Endodermal cell (in vitro differentiated cells): ENCODE measurements at places on chromosomes 2 and 18. TPM values are rescaled to one million over a fixed set of nuclear protein-coding genes. Genes with fewer than 3 reads are reported as not detected.

Gene TMEM247
- total RNA-seq: not detected in 3 replicates

Gene CTLA4
- total RNA-seq: not detected in 3 replicates

Gene ARHGAP28
- total RNA-seq: 110 to 125 TPM (median 112 TPM) in 3 replicates

Gene ITGA4
- 2.3 and 2.4 TPM in 2 replicates for total RNA-seq

Gene CYP27C1
- total RNA-seq: 3.6 and 4.4 TPM in 2 replicates

Gene FBXO36
- 5.2 and 6.7 TPM in 2 replicates for total RNA-seq

Gene FBXO15
- total RNA-seq: 0.77 and 1.3 TPM in 2 replicates

Gene ACTG2
- total RNA-seq: 1.6 and 3.1 TPM in 2 replicates

Gene EML6
- 1.4 and 1.7 TPM in 2 replicates for total RNA-seq

Gene TMEFF2
- total RNA-seq: not detected in 3 replicates

Gene TFCP2L1
- total RNA-seq: 3.0 and 4.3 TPM in 2 replicates

Gene ARHGEF4
- 48.9 and 54.7 TPM in 2 replicates for total RNA-seq

Gene PNKD
- total RNA-seq: 32.9 and 33.9 TPM in 2 replicates
